Right renal cortex interstitium (tissue), 3 donors: ENCODE measurements at places on chromosomes 16 and 17. TPM values are rescaled to one million over a fixed set of nuclear protein-coding genes. Genes with fewer than 3 reads are reported as not detected.

DNA sequence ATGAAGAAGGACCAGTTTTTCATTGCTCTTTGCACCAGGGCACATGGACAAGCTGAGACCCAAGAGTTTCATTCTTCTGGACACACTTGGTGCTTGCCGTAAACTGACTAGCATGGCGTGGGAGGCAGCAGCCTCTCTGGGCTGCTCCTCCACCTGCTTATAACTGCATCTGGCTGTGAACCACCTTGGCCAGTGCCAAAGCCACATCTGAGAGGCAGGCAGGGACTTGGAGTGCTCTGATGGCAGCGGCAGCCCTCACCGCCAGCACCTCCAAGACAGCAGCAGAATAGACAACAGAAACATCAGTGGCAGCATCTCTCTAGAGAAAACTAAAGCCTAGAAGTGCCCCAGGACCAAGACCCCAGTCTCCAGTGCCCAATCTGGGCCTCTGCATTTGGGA, 4.7 kb downstream of the KRT37 start:
- no peak for DNase-seq

DNA sequence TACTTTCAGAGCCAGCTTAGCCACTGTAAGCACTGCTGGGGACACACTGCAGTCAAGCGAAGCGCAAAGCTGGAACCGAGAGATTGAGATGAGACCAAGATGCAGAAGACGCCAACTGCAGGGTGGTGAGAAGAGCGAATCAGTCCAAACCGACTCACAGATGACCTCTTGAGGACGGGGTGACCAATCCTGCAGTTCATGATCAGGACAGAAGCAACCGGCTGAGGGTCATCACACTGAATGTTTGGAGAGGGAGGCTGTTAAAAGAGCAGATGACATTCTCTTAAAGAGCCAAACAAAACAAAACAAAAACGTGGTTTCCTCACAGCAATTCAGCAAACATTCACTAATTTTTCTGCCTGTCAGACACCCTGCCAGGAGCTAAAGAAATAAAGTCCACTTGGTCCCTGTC, 8.5 kb downstream of the HASPIN start:
- no peak for DNase-seq

GRCh38 chr17:28180449-28180848, 138.0 kb downstream of the NLK start:
- DNase-seq: no peak

DNA sequence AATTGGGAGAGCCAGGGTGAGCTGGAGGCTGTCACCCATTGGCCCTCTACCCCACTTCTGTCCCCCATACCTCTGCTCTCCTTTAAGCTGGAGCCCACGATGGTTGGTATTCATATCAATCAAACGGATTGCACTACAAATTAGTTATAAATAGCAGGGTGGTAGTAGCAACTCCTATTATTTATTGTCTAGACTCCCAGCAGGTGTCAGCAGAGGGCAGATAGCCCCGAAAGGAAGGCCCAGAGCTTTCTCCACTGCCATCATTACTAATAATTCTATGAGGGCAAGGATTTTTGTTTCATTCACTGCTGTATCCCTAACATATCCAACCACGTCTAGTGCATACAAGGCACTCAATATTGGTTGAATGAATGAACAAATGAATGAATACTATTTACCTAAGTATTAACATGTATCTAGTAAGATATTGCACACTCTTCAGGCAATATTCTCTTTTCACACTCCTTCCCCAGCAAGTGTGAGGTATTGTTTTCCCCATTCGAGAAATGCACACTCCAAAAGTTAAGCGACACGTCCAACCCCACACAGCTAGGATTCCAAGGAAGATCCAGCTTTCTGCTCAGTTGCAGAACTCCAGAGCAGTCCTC, 6.3 kb downstream of the C17orf50 start:
- DNase-seq: no peak

GRCh38 chr16:10421596-10421995, 35.7 kb downstream of the ATF7IP2 start:
- no peak for DNase-seq

DNA sequence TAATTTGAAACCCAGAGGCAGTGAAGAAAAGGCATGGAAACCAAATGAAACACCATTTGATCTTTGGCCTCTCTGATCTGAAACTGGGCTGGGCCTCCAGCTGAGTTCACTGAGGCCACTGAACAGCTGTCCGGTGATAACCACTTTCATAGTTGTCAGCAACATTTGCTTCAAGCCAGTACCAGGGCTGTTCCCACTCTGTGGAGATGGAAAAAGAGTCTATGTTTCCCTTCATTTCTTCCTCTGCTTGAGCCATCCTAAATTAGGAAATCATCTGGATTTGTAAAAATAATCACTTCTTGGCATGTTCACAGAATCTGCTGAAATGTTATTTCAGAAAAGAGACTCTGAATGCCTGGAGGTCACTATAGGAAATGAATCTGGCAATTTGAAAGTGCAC, 119.3 kb downstream of the STX8 start:
- no peak for DNase-seq

DNA sequence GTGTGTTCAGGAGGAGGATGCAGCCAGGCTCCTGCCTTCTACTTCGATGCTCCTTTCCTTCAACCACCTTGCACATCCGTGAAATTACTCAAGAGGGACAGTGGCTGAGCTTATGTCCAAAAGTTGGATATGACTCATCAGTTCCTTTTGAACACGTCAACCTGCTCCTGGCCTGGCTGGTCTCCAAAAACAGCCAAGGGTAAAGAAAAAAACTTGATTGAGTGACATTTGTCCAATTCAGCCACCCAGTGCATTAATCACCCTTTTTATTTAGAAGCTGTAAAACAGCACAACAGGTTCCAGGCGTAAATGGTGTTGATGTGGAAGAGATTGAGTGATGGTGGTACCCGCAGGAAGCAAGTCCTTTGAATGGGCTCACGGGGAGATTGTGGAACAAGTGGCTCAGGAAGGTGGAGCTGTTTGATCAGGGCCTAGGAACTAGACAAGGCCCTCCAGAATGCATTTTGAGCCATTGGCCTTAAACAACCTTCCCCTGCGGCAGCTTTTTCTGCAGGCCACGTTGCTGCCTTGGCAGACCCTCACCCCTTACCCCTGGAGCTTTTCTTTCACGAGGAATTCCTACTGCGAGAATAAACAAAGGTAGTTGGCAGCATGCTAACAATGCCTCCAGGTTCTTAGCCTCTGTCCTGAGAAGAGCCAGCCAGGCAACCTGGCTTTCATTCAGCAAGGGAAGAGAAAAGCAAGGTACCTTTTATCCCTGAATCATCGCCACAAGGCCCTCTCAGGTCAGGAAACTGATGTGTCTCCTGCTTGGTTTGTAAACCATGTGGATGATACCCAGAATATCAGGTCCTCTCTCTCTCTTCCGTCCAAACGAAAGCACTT, 173.3 kb upstream of the CACNG5 start:
- DNase-seq: no peak

The DBNDD1 gene
- 11.0 TPM for polyA plus RNA-seq

The TPSG1 gene
- 0.71 TPM for polyA plus RNA-seq
